Caco-2 (cell line): ENCODE measurements at places on chromosomes 5 and 9. TPM values are rescaled to one million over a fixed set of nuclear protein-coding genes. Genes with fewer than 3 reads are reported as not detected.

DNA sequence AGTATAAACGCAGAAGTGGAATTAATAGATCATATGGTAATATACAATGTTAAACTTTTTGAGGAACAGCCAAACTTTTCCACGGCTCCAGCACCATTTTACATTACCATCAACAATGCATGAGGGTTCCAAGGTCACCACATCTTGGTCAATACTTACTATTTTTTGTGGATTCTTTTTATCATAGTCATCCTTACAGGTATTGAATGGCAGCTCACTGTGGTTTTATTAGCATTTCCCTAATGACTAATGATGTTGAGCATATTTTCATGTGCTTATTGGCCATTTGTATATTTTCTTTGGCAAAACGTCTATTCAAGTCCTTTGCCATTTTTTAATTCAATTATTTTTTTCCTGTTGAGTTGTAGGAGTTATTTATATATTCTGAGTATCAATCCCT is 14.1 kb upstream of the RAPGEF6 start:
- H3K27ac ChIP-seq, result no peak overlapping the region
- no peaks in the 10 kb centered on the region for H3K4me1 ChIP-seq
- H3K4me3 ChIP-seq, result no peak overlapping the region
- peaks cover 1% of the 10 kb centered on the region for H3K36me3 ChIP-seq

DNA sequence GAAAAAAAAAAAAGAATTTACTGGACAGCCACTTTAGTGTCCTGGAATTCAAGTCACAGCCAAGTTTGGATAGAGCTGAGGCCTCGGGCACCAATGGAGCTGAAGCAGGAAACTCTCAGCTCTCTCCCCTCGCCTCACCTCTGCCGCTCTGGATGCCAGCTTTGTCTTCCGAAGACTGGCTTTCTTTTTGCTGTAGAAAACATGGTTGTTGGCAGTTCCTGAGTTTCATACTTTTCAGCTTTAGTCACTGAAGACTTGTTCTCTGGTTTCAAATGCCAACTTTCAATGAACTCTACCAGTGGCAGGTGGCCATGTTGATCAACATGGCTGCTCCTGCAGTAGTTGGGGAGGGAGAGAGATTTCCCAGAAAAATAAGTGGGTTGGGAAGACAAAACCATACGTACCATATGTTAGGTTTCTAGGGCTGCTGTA is 142.2 kb downstream of the SNX18 start:
- no peak overlapping the region for H3K4me3 ChIP-seq
- no peaks in the 10 kb centered on the region for H3K27me3 ChIP-seq
- H3K27ac ChIP-seq, result no peak overlapping the region
- H3K4me1 ChIP-seq, result no peaks in the 10 kb centered on the region

- no peak for DNase-seq
- no peaks in the 10 kb centered on the region for H3K27me3 ChIP-seq
- H3K4me1 ChIP-seq, result 0 out of 2 replicates have a peak, but pooled peaks cover 4% of the 10 kb centered on the region
- H3K27ac ChIP-seq, result no peak overlapping the region
- H3K36me3 ChIP-seq, result peaks cover 2% of the 10 kb centered on the region; the same call in 1 of the 2 replicates
Measured at GRCh38 chr5:14465776-14466175, 115.8 kb upstream of the OTULINL start.

DNA sequence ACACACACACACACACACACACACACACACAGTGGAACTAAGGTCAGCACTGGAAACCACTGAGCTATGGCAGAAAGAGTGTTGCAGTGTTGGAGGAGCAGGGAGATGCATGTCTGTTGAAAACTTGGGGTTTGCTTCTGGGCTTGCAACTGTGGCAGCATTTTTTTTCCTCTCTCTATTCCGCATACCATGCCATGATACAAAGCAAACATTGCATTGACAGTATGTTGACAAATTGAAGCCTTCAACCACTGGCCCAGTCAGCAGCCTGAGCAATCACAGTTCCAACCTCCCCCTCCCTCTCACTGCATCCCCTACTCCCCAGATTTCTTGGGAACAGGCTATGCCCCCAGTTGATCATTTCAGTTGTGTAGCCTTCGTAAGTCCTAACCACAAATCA is 478.1 kb upstream of the WWC1 start:
- H3K27ac ChIP-seq, result no peak overlapping the region
- DNase-seq, result no peak
- no peak overlapping the region for H3K4me3 ChIP-seq
- H3K27me3 ChIP-seq, result no peaks in the 10 kb centered on the region

The LRRTM2 gene
- not detected in 2 replicates for total RNA-seq

The P4HA2 gene
- 41.0 and 42.3 TPM in 2 replicates for total RNA-seq
